ENCODE measurements at places on chromosomes 13 and 19.

DNA sequence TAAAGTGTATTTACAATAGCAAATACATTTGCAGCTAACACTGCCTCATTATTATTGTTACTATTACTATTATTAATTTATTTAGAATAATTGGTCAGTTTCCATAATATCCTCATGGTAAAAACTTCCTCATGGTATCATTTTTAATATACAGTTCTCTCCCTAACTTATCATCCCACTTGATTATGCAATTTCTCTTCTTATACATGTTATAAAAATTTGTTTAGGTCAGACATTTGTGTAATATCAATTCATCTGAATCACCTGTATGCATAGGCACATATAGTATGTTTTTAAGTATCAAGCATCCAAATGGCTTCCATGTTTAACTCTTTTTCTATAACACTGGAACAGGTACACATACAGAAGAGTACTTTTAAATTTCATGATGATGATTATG, 210.8 kb upstream of the STARD13 start:
- DNase-seq = no peak

GRCh38 chr19:45118106-45118505, 25.1 kb downstream of the PPP1R37 start:
- DNase-seq = no peak

DNA sequence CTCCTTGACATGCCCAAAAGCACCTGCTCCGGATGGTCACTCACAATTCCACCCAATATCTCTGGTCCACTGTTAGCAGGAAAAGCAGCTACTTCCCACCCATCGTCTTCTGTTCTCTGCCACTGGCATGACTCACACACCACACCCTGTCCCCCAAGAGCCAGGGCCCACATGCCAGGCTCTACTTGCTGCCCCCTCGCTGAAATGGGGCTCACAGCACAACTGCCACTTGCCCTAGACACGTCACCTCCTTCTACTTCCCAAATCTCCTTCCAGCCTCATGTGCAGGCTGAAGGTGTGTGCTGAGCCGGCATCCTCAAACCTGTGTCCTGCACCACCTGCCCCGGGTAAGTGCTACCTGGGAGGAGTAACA, 65.0 kb downstream of the TBC1D4 start:
- DNase-seq = no peak

- no peak for DNase-seq
These were observed 461 bp upstream of the TM9SF2 start for GRCh38 chr13:99500839-99501183.

DNA sequence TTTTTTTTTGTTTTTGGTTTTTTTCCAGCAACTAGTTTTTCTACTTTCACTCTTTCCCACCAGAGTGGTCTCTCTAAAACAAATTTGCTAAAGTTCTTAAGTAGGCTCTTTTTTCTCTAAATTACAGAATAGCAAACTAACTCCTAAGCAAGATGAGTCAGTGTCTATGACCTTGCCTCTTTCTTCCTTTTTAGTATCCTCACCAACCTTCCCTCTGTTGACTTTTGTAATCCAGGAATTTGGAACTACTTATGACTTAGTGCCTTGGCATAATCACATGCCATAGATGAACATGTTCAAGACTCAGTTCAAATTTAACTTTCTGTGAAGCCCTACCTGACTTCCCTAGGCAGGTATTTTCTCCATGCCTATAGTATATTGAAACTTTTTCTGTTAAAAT, 32.3 kb upstream of the AKAP11 start:
- DNase-seq = no peak

GRCh38 chr13:83197316-83197715, 685.0 kb downstream of the SLITRK1 start:
- DNase-seq = no peak

- no peak for DNase-seq
These were observed 5.8 kb downstream of the DYRK1B start for GRCh38 chr19:39828015-39828653.

DNA sequence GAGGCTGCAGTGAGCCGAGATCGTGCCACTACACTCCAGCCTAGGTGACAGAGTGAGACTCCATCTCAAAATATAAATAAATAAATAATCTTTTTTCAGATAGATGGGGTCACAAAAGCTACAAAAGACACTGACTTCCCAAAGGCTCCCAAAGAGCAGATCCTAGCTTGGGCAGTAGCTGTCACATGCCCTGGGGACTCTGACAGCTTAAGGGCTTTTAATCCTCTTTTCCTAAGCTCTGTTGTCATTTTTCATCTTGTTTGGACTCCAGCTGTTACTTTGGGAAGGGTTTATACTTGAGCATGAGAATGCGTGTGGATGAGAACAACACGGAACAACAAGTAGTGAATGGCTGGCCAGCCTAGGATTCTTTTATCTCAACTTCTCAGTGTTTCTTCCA, 231.7 kb downstream of the MZT1 start:
- no peak for DNase-seq

GRCh38 chr19:10742476-10742875, 24.6 kb downstream of the DNM2 start:
- DNase-seq = no peak

DNA sequence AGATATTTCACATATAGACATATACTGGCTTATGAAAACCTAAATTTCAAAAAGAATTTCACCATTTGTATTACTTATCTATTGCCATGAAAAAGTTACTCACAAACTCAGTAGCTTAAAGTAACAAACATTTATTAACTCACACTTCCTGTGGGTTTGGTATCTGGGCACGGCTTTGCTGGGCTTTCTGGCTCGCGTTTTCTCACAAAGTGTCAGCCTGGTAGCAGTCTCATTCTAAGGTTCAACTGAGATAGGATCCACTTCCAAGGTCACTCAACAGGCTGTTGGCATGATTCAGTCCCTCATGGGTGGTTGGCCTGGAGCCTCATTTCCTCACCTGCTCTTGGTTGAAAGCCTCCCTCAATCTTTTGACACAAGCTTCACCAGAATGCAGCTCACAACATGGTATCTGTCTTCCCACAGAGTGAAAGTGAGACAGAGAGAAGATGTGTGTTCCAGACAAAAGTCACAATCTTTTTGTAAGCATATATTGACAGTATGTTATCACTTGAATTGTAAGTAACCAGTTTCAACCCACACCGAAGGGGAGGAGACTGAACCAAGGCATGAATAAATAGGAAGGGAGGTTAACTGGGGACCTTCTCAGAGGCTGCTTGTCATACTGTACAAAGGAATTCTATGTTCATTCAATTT, 1065.8 kb upstream of the SPRY2 start:
- DNase-seq = no peak

All from activated CD4-positive, alpha-beta T cell treated with anti-CD3 and anti-CD28 coated beads for 24 hours (primary cell).